ENCODE measurements at places on chromosomes 3 and 15.

- no peak for DNase-seq
These were observed 7.6 kb upstream of the HES1 start for GRCh38 chr3:194128202-194128918.

GRCh38 chr3:24005669-24006068 is 60.6 kb downstream of the NR1D2 start:
- DNase-seq, result no peak

GRCh38 chr3:133280586-133280985 is 119.3 kb upstream of the BFSP2 start:
- DNase-seq, result no peak

GRCh38 chr3:165254812-165255211 is 58.6 kb upstream of the SLITRK3 start:
- no peak for DNase-seq

- DNase-seq, result no peak
These were observed 1.4 kb downstream of the PTPRG start for GRCh38 chr3:61562721-61563312.

GRCh38 chr15:77486542-77487468 is 66.1 kb downstream of the HMG20A start:
- no peak for DNase-seq

- DNase-seq, result no peak
These were observed 164.3 kb upstream of the IL12A start for GRCh38 chr3:159824333-159824732.

- no peak for DNase-seq
These were observed 23.8 kb upstream of the SIAH2 start for GRCh38 chr3:150786791-150787190.

DNA sequence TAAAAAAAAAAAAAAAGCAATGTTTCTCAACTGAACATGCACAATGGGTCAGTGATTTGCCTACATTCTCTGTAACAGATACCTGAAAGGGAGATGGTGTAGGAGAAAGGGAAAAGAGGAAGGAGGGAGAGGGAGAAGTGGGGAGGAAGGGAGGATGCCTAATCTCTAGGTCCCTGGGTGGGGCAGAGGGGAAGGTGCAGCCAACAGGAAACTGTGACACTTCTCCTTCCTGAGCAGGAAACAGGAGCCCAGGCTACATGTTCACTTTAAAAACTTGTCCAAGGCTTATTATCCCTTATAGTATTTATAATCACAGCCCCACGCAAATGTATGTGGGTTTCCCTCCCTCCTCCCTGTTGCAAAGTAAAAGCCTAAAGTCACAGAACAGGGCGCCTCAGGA is 137.9 kb downstream of the MINAR1 start:
- no peak for DNase-seq

DNA sequence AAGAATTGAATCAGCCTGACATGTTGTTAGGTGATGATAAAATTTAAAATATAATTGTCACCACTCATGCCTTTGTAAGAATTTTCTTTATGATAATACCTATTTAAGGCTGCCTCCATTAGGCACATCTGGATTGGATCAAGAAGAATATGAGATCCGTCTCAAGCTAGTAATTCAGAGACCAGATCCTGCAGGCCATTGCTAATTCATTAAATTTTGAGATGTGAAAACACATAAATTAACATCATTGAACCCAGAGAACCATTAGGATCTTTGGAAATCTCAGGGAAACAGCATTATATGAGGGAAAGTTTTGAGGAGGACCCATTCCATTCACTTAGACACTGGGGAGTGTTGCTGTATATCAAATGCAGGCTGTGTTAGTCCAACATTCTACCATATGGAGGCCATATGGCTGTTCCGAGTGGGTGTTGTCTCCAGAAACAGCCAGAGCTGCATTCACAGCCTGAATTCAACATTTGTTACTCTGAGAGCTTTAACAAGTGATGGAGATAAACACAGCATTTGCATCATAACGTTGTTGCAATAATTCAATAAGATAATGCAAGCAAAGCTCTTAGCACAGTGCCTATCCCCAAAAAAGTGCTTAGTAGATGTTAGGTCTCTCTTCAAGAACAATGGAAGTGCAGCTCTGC is 67.4 kb downstream of the DTWD1 start:
- DNase-seq, result no peak

GRCh38 chr15:89749951-89750559 is 994 bp downstream of the MESP1 start:
- DNase-seq, result no peak

GRCh38 chr3:108407886-108408285 is 102.5 kb downstream of the MYH15 start:
- no peak for DNase-seq

- no peak for DNase-seq
These were observed 2.2 kb downstream of the ABCC5 start for GRCh38 chr3:184015381-184016019.

GRCh38 chr15:44882499-44882968 is 74.0 kb upstream of the TERB2 start:
- DNase-seq, result no peak

- no peak for DNase-seq
These were observed 458.4 kb upstream of the ADAMTS9 start for GRCh38 chr3:65146179-65146578.

- DNase-seq, result no peak
These were observed 65.0 kb downstream of the CEMIP start for GRCh38 chr15:80844011-80844732.

GRCh38 chr15:55827204-55827603 is 84.3 kb upstream of the PRTG start:
- DNase-seq, result no peak

GRCh38 chr15:62241135-62241770 is 76.2 kb upstream of the C2CD4B start:
- DNase-seq, result no peak

GRCh38 chr15:88177451-88177850 is 79.1 kb downstream of the NTRK3 start:
- no peak for DNase-seq

- DNase-seq, result no peak
These were observed 585.8 kb downstream of the NLGN1 start for GRCh38 chr3:173983343-173983742.

DNA sequence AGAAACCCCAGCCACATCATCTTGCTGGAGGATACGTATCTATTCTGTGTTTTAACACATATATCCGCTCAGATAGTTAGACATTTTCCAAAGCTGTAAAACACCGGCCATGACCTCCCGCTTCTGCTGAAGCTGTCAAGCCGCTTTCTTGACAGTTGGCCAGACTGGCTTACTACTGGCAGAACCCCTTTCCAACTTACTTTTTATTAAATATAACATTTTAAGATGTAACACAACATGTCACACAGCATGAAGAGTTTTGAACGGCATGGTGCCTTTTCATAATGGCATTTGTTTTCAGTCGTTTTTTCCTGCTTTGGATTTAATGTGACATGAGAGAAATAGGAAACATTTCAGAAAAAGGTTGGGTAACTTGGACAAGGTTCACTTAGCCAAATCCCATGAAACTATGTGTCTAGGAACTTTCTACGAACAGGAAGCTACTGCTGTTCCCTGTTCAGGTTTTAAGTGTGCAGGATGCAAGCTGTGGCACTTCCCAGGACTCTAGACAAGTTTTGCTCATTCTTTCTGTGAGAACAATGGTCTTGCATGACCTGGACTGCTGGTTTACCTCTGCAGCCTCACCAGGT is 281.4 kb downstream of the THSD4 start:
- DNase-seq, result no peak

- peak; percentile 23 for DNase-seq
These were observed 48.5 kb downstream of the ITGA11 start for GRCh38 chr15:68383161-68384074.

DNA sequence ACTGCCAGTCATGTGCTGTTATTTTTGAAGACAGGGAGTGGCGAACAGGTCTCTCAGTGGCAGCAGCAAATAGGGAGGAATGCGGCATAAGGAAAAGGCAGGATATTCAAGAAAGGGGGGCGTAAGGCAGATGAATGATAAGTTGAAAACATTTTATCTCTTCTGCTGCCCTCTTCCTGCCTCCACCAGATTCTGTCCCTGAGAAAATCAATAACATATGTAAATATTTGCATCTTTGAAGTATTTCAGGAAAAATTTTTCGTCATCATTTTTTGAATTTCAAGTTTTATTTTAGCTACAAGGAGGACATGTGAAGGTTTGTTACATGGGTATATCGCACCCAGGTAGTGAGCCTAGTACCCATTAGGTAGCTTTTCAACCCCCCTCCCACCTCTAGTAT is 616.7 kb downstream of the MCTP2 start:
- DNase-seq, result no peak
